Left renal pelvis (tissue), 4 donors: ENCODE measurements at places on chromosomes 3 and 15. TPM values are rescaled to one million over a fixed set of nuclear protein-coding genes. Genes with fewer than 3 reads are reported as not detected.

PLCB2 gene
- 11.6 TPM for polyA plus RNA-seq

CCR8 gene
- polyA plus RNA-seq, result not detected

TRIM42 gene
- not detected for polyA plus RNA-seq

IL5RA gene
- polyA plus RNA-seq, result 0.73 TPM

PRTG gene
- polyA plus RNA-seq, result 7.0 TPM

NR2E3 gene
- polyA plus RNA-seq, result 0.94 TPM

LRTM1 gene
- not detected for polyA plus RNA-seq

DAZL gene
- not detected for polyA plus RNA-seq

DUOX2 gene
- polyA plus RNA-seq, result 0.11 TPM

GRCh38 chr3:31777092-31777491, 204.0 kb downstream of the OSBPL10 start:
- DNase-seq, result no peak

GRCh38 chr3:38980938-38981337, 70.8 kb downstream of the SCN11A start:
- DNase-seq, result no peak

DNA sequence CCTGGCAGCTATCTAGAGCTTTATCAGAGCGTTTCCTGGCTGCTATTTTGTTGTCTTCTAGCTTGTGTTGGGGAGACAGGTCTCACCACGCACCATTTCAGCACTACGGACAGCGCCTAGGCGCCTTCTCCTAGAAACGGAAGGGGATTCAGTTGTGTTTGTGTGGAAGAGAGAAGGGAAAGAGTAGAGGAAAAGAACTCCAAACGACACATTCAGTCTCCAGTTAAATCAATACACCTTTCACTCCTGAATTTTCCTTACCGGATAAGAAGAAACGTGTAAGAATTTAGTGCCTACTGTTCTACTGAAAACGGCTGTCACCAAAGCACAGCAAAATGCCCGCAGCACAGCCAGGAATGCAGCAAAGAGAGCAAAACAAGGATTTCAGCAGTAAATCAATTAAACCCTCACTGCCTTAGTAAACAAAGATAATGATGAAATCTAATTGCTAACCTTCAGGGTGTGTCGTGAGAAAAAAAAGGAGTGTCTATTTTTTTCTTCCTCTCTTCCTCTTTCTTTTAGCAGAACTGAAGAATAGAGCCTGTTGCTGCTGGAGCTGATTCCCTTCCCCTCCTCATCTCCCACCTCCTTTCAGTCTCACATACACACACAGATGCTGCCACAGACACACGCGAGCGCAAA, 412 bp upstream of the CTXN2 start:
- peak; percentile 69 for DNase-seq

DNA sequence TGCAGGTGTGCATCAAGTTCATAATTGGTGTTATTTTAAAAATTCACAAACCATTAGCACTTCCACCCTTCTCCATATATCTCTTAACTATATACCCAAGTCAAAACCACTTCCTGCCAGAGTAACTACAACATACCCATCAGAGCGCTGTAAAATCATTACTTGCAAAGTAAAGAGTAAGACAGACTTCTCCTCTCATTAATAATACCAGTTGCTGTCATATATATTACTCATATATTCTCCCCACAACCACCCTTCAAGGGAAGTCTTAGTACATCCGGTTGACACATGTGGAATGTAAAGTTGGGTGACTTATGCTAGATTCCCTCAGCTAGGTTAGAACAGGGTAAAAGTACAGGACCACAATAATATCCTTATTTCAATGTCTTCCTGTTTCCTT, 5.6 kb downstream of the TERC start:
- DNase-seq, result no peak

DNA sequence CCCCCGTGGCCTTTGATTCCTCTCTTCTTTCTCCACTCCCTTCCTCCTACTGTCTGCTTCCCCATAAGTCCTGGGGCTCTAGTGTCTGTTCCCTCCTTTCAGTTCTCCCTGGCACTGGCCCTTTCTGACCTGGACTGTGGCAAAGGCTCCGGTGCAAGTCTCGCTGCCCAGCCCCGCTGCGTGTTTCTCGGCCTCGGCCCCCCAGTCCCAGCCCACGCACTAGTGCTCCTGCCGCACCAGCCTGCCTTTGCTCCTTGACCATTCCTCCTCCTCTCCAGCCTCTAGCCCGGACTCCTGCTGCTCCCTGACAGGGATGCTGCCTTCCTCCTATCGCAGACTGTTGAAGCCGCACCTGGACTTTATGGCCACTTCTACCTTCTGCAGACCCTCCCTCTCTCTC, 2.1 kb downstream of the TM6SF1 start:
- DNase-seq, result no peak

GRCh38 chr15:101141926-101142527, 109.8 kb downstream of the CHSY1 start:
- DNase-seq, result no peak

GRCh38 chr3:151093905-151094304, 8.4 kb downstream of the MED12L start:
- no peak for DNase-seq

- no peak for DNase-seq
Measured at GRCh38 chr3:131216801-131217200, 164.8 kb upstream of the NUDT16 start.

- DNase-seq, result no peak
Measured at GRCh38 chr15:70220490-70221096, 122.9 kb upstream of the TLE3 start.

DNA sequence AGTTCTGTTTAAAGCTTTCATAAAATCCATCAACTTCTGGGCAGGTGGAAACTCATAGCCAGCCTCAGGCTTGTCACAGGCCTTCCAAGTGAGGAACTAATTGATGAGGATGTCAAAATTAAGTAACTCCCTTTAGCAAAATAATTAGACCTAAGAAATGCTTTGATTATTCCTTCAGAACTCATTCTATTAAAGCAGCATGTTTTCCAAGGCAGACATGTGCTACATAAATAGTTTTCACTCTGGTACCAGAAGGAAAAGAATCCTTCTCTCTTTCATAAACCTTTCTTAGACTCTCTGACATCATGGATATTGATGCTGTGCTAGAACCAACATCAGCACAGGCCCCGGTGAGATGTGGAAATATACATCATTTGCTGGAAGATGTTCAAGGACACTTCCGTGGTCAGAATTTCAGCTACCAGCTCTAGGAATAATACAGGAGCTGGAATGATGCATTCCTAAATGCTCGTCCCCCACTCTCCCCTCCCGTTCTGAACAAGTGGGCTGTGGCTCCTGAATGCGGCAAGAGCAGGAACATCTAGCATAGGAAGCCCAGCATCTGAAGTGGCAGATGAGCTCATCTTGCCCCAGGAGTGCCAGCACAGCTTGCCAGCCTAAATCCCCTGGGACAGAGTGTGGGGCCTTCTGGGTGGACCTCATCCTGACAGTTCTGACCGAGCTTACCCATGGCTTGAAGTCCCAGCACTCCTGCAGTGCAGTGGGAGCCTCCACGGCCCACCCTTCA, 82.4 kb downstream of the WWTR1 start:
- no peak for DNase-seq

DNA sequence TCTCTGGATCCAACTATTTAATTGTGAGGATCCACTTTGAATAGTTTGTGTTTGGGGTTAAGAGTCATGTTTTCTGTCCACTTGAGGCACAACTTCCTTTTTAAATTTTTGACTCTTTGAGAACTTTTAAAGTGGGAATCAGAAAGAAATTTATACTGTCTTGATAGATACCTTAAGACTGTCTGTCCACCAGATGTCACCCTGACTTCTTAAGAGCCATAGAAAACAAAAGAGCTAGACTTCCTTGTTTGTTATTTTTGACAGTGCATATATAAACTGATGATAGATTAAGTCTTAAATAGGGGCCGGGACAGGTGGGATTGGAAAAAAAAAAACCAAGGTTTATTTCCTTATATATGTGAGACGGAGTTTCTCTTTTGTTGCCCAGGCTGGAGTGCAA, 52.1 kb upstream of the WDR72 start:
- no peak for DNase-seq

GRCh38 chr15:74843891-74844299, 939 bp upstream of the ULK3 start:
- no peak for DNase-seq

- no peak for DNase-seq
Measured at GRCh38 chr15:95291898-95292472, 1038.5 kb upstream of the NR2F2 start.

- DNase-seq, result no peak
Measured at GRCh38 chr3:9808345-9809037, 1.6 kb upstream of the TTLL3 start.

DNA sequence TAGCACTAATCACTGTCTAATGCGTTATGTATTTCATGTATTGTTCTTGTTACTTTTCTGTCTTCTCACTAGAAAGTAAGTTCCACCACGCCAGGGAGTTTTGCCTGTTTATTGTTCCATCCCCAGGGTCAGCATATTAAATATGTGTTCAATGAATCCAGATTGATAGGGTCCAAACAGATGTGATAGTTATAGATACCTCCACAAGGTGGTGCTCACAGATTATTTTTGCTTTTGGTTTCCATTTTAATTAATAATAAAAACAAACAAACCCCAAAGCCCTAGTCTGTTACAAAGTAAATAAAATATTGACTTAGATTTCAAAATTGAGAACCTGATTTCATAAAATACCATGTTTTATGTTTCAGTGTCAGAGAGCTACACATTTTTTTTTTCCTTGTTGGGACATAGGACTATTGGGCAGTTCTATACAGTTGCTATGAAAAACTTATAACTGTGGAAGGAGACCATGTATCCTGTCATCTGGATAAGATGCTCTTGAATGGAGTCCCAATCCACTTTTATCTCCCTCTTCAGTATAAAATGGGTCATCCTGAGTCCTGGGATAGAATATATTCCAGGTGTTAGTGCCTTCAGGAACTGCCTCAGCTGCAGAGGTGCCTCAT, 12.4 kb downstream of the OTOL1 start:
- no peak for DNase-seq
